ENCODE measurements at places on chromosomes 1 and 21.

GRCh38 chr1:85148524-85149250 is 52.1 kb downstream of the SYDE2 start:
- DNase-seq = no peak

DNA sequence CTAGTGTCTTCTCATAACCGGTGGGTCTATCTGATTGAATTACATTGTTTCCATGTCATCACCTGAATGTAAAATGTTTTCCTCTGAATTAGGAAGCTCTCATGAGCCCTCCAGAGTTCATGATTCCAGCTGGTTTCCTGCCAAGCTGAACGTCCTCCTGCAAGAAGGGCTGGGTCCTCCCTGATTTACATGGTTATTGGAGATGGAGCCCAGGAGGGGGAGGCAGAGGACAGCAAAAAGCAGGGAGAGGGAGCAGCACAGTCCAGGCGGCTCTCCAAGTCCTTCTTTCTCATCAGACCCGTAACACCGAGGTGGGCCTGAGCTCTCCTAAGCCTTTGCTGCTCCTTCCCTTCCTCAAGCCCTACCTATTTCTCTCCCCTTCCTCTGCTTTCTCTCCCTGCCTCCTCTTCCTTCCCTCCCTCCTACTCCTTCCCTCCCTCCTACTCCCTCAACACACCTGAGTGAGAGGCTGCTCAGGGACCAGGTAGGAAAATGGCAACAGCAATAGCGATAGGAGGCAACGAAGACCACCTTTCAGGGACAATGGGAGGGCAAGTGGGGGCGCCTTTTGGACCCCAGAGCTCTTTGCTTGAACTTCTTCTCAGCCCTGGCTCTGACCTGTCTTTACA is 265.9 kb downstream of the PRDM2 start:
- DNase-seq = peak; percentile 68

GRCh38 chr1:20785907-20786252 is 1.2 kb downstream of the HP1BP3 start:
- DNase-seq = peak; percentile 11

GRCh38 chr1:241924080-241924808 is 33.3 kb upstream of the BECN2 start:
- no peak for DNase-seq

- no peak for DNase-seq
Observed at GRCh38 chr1:57576756-57577155, 152.9 kb upstream of the DAB1 start.

Measured in HEK293T (cell line).